ENCODE measurements at places on chromosomes 2 and 18. TPM values are rescaled to one million over a fixed set of nuclear protein-coding genes. Genes with fewer than 3 reads are reported as not detected.

The PRKD3 gene
- 21.0 TPM for total RNA-seq

The CNPPD1 gene
- total RNA-seq, result 46.9 TPM

The RUFY4 gene
- total RNA-seq, result not detected

The OSBPL6 gene
- total RNA-seq, result 12.2 TPM

The KCNJ13 gene
- total RNA-seq, result not detected

The DPYSL5 gene
- total RNA-seq, result not detected

The RAMP1 gene
- total RNA-seq, result 86.7 TPM

The ALLC gene
- not detected for total RNA-seq

The TMEM198 gene
- 3.2 TPM for total RNA-seq

Measured in left cardiac atrium (tissue), 4 donors.